Hypothalamus (tissue), 51 donors: ENCODE measurements at places on chromosomes 5 and 9.
A peak's percentile ranks its signal among the peaks of the same experiment; 100 is the strongest.

GRCh38 chr5:172008689-172009141 is 2.3 kb upstream of the FBXW11 start:
- no peak for DNase-seq

GRCh38 chr9:92004045-92004392 is 54.0 kb upstream of the ROR2 start:
- no peak for DNase-seq

DNA sequence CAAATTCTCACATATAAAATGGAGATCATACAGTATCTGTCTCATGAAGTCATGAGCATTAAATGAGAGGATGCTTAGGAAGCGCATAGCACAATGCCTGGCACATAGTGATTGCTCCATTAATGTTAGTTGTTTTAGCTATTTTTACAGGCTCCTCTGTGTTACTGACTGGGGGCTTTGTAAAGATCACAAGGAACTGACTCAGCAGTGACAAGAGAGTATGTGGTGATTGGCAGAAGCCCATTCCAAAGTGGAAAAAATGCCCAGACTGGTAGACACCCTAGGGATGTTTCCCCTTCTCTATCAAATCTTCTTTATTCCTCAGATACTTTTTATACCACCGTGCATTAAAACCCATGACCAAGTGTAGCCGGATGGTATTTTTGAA is 33.5 kb downstream of the ABLIM3 start:
- DNase-seq = no peak

GRCh38 chr5:135434591-135435466 is 12.3 kb downstream of the DCANP1 start:
- DNase-seq = no peak

- DNase-seq = peak; percentile 59
These were observed 66.5 kb upstream of the HSPA9 start for GRCh38 chr5:138641547-138642298.

DNA sequence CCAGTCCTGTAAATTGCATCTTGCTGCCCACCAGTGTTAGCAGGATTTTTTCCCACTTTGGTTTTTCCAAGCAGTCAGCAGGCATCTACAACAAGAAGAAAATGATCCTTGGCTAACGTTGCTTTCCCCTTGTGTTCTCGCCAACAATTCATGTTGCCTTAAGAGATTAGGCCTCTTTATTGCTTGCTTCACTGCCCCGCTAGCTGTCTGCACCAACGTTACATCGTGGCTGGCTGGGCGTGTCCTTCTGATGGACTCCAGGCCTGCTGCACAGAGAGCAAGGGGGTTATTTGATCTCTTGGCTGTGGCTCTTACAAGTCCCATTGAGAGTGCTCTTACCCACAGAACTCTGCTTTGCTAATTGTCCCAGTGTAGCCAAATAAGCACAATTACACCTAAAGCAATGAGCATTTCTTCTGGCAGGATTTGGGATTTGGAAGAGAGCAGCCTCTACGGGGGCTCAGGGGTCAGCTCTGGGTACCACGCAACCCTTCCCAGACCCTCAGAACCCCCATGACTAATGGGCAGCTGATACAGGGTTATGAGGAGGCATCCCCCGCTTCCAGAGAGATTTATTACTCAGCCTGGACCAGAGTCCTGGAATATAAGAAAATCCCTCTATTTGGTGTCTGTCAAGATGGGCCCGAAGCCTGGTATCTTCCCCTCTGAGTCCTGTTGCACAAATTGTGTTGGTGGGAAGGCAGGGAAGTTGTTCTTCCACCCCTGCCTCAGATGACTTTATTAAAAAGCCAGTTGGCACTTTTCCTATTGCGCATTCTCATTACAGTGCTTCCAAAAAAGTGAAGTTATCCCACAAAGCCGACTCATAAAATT is 17.6 kb downstream of the DCANP1 start:
- DNase-seq = no peak

- DNase-seq = no peak
These were observed 9.0 kb upstream of the DMRT3 start for GRCh38 chr9:967436-967835.

DNA sequence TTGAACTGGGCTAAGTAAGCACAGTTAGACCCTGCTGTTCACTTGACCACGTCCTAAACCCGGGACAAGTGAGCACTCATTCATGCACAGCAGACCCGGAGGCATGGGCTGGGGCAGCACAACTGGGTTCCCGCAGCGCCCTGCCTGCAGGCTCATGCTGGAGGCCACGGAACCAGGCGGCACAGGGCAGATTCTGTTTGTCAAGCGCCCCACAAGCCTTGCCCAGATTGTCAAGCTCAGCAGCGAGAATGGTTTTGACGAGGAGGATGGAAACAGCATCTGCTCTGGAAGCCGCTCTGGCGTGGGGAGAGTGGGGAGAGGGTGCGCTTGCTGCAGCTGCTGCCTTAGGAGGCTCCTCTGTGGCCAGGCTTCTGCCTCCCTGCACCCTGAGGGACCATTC is 32.7 kb downstream of the PRRT1B start:
- no peak for DNase-seq
